Inflammatory macrophage (primary cell): ENCODE measurements at places on chromosomes 4 and X.

DNA sequence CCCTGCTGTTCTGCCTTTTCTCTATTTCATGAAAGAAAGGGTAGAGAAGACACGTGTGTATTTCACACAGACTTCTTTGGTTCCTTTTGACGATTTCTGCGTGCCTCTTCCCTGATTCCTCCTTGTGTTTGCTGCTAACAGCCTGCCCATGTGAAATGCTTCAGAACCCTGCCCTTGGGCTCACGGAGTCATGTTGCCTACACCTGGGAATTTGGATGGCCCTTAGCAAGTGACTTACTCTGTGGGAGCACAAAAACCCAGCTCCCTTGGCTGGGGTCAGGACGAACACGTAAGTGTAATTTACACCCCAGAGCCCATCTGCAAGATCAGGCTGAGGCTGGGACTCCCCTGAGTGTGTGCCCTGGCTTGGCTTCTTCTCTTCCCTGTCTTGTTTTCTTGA, 220.3 kb upstream of the BCOR start:
- DNase-seq, result no peak

DNA sequence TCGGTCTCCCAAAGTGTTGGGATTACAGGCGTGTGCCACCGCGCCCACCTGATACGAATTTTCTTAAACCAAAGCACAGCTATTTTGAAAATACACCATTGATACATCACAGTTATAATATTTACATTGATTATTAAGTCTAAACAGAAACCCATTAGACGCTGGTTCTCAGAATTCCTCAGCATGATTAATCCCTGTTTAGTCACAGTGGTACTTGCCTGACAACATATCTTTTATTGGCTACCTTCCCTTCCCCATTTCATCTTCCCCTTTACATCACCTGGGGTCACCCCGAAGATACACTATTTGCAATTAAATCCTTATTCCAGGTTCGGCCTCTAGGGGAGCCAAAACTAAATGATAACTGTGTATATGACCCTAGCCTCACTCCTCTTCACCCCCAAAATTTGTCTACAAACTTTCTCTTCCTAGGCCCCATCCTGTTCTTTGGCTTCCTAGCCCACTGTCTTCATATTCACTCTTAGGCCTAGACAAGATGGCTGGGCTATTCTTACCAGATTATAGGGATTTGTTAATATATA, 36.8 kb upstream of the IL1RAPL1 start:
- DNase-seq, result no peak

DNA sequence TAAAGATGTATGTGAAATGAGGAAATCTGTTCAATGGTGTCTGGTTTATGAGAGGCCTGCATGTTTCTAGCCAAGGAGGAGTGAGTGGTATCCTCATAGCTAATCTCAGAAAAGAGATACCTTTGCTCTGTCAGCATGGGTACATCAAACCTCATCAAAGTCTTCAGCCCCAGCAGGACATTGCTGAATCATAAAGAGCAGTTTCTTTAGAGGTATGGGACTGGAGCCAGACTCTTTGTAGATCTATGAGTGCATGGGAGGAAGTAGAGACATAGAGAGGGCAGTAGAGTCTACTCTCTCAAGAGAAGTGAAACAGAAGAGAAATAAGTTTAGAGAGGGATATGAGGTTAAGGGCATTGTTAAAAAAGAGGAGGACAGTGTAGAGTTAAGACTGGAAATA, 1950.9 kb downstream of the ARAP2 start:
- DNase-seq, result no peak

DNA sequence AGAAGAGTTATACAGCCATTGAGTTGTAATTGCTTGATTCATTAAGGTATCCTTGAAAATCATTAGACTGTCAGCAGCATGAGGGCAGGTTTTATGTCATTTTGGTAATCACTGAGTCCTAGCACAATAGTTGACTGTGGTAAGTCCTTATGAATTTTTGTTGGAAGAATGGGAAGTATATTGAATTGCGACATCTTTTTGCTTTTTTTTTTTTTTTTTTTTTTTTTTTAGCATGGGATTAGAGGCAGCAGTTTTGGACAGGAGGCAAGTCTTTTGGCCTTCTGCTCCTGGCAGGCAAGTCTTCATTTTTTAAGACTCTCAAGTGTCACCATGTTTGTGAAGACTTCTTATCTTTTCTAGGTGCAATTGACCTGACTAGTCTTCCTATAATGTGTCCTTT, 29.7 kb downstream of the PRRG1 start:
- DNase-seq, result no peak

DNA sequence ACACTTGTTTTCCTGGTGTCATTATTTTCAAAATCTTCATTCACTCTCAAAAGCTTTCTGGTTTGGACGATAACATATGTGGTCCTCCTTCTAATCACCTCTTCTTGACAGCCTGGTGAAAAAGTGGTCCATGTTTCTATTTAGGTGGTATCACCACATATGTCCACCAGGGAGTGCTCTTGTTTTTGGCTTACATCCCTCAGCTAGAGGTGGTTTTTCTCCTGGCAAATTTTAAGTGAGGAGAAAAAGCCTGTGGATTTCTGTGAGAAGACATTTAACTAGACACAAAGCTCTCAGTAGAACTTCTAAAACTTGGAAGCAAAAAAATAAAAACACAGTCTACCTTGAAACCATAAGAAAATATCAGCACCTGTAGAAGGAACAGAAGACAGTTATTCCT, 58.0 kb upstream of the FRMPD4 start:
- no peak for DNase-seq

GRCh38 chr4:101042847-101043246, 304.5 kb downstream of the PPP3CA start:
- DNase-seq, result no peak

GRCh38 chrX:97743014-97743413, 859.3 kb downstream of the RPA4 start:
- DNase-seq, result no peak

DNA sequence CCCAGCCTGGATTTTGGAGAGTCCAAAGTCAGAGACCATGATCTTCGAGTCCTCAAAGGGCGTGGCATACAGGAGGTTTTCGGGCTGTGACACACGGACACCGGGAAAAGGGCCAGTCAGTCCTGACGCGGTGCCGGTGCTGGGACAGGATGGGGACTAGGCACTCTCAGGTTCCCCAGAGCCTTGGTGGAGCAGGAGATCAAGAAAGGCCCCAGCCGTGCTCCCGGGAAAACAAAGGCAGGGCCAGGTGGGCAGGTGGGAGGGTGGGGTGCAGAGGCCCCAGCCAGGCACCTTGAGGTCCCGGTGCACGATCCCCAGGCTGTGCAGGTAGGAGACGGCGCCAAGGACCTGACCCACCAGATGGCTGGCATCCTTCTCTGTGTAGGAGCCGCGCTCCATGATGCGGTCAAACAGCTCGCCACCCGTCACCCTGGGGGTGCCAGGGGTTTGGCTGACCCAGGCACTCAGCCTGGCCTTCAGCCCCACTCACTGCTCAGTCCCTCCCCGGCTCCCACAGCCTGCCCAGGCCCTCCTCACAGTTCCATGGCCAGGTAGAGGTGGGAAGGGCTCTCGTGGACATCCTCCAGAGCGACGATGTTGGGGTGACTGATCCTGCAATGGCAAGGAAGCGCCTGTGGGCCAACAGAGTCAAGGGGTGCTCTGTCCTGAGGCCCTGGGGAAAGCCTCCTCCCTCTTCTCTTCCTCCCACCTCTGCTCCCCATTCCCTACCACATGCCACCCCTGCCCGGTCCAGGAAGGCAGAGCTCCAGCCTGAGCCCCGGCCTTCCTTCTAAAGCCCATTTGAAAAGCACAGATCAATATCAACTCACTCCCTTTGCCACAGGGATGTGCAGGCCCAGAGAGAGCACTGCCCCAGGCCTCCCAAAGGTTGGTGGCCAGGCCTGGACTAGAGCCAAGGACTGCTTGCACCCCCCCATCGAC, 1.8 kb downstream of the PNCK start:
- no peak for DNase-seq

- no peak for DNase-seq
Measured at GRCh38 chrX:13397878-13398818, 78.3 kb upstream of the ATXN3L start.
